Psoas muscle (tissue), 8 donors: ENCODE measurements at places on chromosomes 1 and 21. TPM values are rescaled to one million over a fixed set of nuclear protein-coding genes. Genes with fewer than 3 reads are reported as not detected.

CNR2 gene
- total RNA-seq: not detected

SELL gene
- 1.1 TPM for total RNA-seq

DNA sequence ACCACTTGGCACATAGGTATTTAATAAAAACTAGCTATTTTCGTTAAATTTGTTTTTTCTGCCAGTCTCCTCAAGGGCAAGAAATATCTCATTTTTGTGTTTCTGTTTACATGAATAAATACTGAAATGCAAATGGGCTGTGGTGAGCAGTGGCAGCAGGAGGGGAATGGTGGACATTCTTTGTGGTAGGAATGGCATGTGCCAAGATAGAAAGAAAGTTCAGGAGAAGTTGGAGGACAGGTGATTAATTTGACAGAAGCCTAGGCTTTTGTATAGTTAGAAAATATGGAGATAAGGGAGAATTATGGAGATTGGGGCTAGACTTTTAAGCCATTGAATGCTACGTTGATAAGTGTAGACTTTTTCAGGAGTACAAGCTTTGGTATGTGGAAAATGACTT lies 8.6 kb downstream of the RAP1A start:
- no peak for DNase-seq

DNA sequence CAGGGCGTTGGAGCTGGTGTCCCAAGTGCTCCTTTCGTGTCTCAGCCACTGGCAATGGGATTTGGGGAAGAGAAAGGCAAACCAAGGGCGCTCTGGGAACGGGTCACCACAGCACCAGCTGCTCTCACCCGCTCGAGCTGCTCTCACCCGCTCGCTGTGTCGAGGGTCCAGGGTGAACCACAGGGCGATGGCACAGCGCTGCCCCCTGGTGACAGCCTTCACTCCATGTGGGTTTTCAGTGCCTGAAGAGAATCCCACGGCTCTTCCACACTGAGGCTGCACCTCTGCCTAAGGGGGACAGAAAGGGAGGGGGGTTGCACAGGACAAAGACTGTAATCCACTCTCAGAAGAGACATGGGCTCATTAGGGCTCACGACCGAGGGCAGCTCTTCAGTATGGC lies 7.1 kb upstream of the CLDN19 start:
- no peak for DNase-seq

GRCh38 chr1:94686882-94687281 lies 133.3 kb upstream of the SLC44A3 start:
- no peak for DNase-seq

S100A2 gene
- total RNA-seq: 0.86 TPM

GRCh38 chr1:118999348-119000071 lies 11.4 kb upstream of the TBX15 start:
- no peak for DNase-seq

GRCh38 chr1:192225703-192226102 lies 67.4 kb downstream of the RGS18 start:
- DNase-seq: no peak
